Cortex of kidney (tissue), 1 donor: ENCODE measurements at places on chromosomes 13 and 19.

GRCh38 chr13:53301449-53301848 lies 272.8 kb downstream of the OLFM4 start:
- DNase-seq: no peak

DNA sequence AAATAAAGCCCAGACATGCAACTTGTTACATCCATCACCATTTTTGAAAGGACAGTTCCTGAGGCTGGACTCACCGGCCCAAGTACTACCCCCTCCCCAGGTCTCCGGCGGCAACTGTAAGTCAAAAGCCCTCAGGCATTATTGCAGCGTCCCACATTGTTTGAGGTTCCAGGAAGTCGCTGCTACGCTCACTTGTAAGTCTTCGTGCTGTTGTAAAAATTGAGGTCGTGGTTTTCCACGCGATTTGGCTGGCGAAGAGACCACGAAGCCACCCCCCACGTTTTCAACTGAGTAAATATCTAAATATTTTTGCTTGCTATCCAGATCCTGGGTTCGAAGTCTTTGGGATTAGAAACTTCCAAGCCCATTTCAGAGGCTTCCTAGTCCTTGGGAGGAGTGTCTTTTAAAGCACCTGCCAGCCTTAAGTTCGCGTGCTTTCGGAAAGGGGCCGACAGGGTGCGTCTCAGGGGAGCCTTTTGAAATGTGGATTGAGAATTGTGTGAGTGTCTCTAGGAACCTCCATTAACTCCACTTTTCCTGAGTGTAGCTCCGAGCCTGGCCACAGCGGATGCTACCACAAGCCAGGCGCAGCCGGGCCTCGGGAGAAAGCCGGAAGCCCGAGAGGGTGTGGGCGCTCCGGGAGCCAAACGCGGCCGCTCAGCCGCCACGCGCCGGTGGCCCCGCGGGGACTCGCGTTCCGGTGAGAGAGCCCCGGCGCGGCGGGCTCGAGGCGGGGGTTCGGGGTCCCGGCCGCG lies 434 bp upstream of the FNDC3A start:
- no peak for DNase-seq

DNA sequence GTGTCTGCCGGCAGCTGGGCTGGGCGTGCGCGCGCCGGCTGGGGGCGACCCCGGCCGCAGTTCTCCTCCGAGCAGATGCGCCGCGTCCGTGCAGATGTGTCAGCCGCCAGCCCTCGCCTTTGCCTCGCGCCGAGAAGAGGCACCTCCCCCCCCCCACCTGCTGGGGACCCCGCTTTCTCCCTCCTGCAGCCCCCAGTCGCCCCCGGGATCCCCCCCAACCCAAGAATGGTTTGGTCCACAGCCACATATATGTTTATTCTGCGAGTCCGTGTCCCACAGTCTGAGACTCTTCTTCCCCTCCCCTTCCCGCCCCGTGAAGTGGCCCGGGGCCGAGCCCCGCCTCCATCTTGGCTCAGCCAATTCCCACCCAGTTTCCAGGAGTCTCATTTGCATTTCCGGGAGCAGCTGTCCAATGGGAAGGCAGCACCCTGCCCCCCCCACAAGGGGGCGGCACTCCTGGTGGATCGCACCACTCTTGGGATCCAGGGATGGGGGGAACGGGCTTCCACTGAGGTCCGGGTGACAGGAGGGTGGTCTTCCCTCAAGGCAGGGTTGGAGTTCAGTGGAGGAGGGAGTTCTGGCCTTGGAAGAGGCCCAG lies 8.6 kb downstream of the ISOC2 start:
- no peak for DNase-seq

- DNase-seq: no peak
Measured at GRCh38 chr19:38726761-38727301, 17.4 kb downstream of the CAPN12 start.

DNA sequence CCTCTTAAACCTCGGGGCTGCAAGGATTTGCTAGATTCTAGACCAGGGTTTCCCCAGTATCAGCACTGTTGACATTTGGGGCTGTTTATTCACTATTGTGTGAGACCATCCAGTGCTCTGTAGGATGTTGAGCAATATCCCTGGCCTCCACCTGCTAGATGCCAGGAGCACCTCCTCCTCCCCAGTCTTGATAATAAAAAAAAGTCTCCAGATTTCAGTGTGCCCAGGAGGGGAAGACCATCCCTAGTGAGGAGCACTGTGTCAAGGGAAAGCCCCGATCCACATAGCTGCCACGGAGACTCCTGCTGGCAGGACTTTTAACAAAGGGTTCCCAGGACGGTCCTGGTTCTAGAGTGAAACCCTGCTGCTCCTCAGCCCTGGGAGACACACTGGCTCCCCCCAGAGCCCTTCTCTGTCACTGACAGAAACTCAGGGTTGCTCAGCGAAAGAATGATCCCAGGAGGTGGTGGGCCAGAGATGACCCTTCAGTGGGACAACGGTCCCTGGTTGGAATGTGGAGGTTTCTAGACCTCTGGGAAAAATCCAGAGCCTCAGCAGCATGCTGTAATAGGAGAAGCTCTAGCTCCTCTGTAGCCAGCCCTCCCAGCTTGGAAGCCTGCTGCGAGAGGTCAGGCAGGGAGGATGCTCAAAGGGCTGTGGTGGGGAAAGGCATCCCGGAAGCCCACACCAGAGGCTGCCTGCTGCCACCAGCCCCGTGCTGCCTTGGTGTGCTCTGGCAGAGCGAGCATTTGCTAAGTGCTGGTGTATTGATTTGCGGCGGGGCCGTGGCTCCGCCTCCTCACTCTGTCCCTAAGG lies 20.3 kb downstream of the LYL1 start:
- DNase-seq: no peak

- no peak for DNase-seq
Measured at GRCh38 chr19:30634131-30634830, 262.1 kb downstream of the ZNF536 start.

- DNase-seq: no peak
Measured at GRCh38 chr19:3403489-3404323, 37.3 kb downstream of the NFIC start.
